ENCODE measurements at places on chromosomes 7 and 10. TPM values are rescaled to one million over a fixed set of nuclear protein-coding genes. Genes with fewer than 3 reads are reported as not detected.
A peak's percentile ranks its signal among the peaks of the same experiment; 100 is the strongest.

The BLNK gene
- 17.8 TPM for total RNA-seq

DNA sequence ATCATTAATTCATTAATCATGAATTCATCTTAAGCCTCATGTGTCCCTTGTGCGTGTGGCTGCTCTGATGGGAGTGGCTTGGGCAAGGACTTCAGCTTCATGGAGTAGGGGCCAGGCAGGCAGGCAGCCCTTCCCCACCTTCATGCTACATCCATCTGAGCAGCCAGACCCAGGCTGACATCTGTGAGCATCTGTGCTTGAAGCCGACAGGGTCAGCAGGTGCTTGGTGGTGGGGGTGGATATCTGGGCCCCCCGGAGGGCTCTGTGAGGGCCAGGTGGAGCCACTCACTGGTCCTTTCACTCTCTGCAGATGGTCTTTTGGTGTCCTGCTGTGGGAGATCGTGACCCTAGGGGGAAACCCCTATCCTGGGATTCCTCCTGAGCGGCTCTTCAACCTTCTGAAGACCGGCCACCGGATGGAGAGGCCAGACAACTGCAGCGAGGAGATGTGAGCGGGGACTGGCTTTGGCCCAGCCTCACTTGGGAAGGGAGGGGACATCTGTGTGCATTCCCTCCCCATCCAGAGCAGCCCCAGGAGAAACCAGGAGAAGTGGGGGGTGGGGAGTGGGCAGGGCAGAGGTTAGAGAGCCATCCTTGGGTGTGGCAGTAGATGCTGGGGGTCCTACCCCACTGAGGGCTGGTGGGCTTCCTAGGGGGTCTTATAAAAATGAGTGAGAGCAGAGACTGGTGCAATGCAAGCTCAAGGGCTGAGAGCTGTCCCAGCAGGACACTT, 14.7 kb upstream of the CSGALNACT2 start:
- H3K4me3 ChIP-seq: no peak overlapping the region
- H3K27ac ChIP-seq: no peak overlapping the region
- DNase-seq: no peak
- no peaks in the 10 kb centered on the region for H3K36me3 ChIP-seq

DNA sequence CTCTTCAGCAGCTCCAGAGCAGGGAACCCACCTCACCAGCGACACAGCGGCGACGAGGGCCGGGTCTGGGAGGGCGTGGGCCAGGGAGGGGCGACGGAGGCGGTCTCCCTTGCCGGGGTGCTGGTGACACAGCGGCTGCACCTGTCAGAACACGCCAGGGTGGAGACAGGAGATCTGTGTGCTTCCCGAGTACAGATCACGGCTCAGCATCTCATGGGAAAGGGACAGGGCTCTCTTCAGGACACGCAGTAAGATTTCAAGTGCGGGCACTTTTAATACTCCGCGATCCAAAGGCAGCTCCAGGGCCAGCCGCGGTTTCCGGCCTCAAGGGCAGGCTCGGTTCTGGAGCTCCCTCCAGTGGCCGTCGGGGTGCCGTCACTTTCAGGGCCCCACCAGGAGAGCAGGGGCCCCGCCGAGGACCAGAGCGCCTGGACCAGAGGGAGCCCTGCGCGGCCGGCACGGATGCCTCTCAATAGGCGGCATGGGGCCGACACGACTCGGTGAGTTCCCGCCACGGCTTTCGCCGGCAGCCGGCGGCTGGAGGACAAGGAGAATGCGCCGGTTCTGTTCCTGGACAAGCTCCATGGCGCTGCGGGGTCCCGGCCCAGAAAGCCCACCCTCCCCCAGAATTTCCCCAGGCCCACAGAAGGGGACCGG, 21.4 kb downstream of the GPR146 start:
- no peak overlapping the region for H3K4me3 ChIP-seq
- no peak overlapping the region for H3K27ac ChIP-seq
- DNase-seq: peak; percentile 86
- no peaks in the 10 kb centered on the region for H3K27me3 ChIP-seq

The C10orf67 gene
- 7.3 TPM for total RNA-seq

DNA sequence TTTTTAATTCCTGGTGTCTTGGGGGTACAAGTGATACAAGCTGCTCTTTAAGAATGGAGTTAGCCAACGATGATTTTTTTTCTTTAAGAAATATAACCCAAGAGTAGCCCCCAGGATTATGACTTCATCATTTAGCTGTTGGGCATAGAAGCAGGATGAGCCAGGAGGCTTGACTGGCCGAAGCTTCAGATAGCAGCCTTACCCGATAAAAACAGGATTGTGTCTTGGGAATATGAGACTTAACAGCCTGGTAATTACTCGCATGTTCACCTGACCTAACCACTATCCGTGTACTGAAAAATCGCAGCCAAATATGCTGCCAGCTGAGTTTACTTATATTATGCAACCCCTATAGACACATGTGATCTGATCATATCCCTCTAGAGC, 346.0 kb upstream of the BMPER start:
- no peak for DNase-seq
- no peaks in the 10 kb centered on the region for H3K4me1 ChIP-seq
- no peak overlapping the region for H3K27ac ChIP-seq
- H3K27me3 ChIP-seq: no peaks in the 10 kb centered on the region
- no peak overlapping the region for H3K4me3 ChIP-seq
- H3K36me3 ChIP-seq: no peaks in the 10 kb centered on the region

DNA sequence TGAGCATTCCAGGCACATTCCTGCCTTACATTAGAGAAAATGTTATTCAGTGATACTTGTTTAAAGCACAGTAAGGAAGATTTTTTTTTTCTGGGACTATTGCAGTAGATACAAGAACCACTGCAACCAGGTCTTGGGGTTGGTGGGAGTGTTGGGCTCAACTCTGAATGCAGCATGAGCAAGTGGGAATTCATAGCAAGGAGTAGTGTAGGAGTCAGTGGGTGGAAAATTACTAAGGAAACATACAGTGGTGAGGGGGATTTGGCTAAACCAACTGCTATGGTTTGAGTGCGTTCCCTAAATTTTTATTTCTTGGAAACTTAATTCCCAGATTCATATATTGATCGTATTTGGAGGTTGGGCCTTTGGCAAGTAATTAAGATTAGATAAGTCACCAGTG, 22.4 kb downstream of the WAC start:
- H3K27ac ChIP-seq: no peak overlapping the region
- H3K4me1 ChIP-seq: peaks cover 68% of the 10 kb centered on the region
- no peaks in the 10 kb centered on the region for H3K27me3 ChIP-seq
- no peak for DNase-seq
- H3K36me3 ChIP-seq: no peaks in the 10 kb centered on the region
- no peak overlapping the region for H3K4me3 ChIP-seq

DNA sequence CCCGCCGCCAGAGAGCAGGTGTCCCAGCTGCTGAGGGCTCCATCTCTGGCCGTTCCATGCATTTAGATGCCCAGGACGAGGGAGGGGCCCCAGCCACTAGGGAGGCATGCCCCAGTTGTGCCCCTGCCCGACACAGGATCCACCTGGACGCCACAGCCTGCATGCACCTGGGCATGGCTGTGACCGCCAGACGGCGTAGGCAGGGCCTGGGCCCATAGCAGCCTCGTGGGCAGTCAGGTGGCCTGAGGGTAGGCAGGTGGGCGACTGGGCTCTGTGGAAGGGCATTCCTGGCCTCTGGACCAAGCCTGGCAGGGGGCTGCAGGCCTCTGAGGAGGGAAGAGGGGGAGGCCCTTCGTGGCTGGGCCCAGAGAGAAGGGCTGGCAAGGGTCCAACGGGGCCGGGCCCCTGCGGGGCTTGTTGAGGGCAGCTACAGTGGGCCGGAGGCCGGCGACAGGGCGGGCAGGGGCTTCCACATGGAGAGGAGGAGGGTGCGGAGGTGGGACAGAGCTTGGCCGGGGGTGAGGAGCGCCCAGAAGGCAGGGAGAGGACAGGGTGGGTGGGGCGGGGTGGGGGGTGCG, 76.0 kb upstream of the NKX6-2 start:
- no peak overlapping the region for H3K27ac ChIP-seq
- no peak overlapping the region for H3K4me3 ChIP-seq

GRCh38 chr7:140479739-140480084, 407 bp upstream of the MKRN1 start:
- DNase-seq: no peak
- peaks cover 24% of the 10 kb centered on the region for H3K4me1 ChIP-seq
- no peaks in the 10 kb centered on the region for H3K36me3 ChIP-seq
- peak overlapping the region; percentile 92 for H3K4me3 ChIP-seq
- no peaks in the 10 kb centered on the region for H3K27me3 ChIP-seq

DNA sequence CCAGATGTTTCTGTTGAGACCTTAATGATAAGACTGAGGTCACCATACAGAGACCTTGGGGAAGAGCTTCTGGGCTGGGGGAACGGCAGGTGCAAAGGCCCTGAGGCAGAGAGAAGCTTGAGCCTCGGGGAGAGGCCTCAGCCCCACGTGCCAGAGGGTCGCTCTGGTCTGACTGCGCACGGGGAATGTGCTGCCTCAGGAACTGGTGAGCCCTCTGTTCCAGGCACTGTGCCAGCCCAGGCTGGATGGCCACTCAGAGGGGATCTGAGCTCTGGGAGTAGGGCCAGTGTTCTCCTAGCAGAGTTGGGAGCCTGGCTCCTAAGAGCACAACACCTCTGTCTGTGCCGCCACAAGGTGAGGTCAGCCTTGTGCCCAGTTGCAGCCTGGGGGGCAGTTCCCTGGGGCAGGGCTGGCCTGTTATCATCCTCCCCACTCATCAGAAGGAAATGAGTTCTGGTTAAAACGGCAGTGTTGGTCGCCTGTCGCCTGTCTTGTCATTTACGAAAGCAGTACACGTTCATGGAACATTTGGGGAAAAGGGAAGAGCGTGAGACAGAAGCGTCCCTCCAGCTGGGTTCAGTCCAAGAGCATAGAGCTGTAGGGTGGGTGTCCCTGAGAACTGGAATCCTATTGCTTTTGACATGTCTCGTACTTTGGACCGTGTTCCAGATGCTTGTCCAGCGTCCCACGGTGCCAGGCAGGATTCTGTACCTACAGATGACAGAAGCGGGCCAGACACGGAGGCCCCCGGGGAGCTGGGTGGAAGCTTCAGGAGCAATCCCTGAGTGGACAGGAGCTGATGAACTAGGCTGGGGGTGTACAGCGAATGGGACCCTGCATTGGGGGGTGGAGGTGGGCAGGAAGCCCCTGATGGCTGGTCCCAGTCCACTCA, 4.3 kb downstream of the TTYH3 start:
- peak overlapping the region; percentile 68 for H3K27ac ChIP-seq
- DNase-seq: no peak
- no peaks in the 10 kb centered on the region for H3K27me3 ChIP-seq

GRCh38 chr10:3538656-3539531, 246.1 kb downstream of the KLF6 start:
- no peak overlapping the region for H3K27ac ChIP-seq
- DNase-seq: peak; percentile 45
- no peaks in the 10 kb centered on the region for H3K4me1 ChIP-seq
- no peak overlapping the region for H3K4me3 ChIP-seq
- no peaks in the 10 kb centered on the region for H3K27me3 ChIP-seq

DNA sequence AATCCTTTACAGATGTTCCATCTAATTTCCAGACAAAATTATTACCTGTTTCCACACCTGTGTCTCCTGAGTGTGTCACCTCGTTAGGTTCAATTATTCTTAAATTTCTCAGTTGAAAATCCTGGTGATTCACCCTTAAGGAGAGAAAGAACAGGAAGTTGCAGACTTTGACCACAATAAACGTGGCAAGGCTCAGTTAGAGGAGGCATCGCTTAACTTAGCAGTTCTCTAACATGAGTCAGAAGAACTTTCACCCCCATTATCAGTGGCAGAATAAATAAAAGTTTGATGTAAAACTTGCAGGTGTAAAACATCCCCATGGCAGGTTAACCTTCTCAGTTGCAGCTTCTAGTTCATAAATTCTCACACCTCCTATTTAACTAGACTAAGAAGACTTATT, 8.3 kb downstream of the XPNPEP1 start:
- H3K4me3 ChIP-seq: no peak overlapping the region
- DNase-seq: no peak
- H3K4me1 ChIP-seq: no peaks in the 10 kb centered on the region
- no peaks in the 10 kb centered on the region for H3K27me3 ChIP-seq
- H3K36me3 ChIP-seq: no peaks in the 10 kb centered on the region

The RGR gene
- total RNA-seq: not detected

DNA sequence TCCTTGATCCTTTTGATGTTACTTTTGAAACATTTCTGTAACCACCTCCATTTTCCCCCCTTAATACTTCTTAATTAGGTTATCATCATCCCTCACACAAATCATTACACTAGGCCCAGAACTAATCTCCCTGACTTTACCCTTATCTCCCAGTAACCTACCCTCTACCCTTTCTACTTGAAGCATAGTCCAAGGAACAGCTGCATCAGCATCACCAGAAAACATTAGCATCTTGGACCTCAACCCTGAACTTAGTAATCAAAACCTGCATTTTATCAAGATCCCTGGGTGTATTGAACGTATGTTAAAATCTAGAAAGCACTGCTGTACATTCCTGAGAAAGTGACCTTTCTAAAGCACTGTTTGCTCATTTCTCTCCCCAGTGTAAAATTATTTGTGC, 38.8 kb downstream of the MGAM2 start:
- no peaks in the 10 kb centered on the region for H3K27me3 ChIP-seq
- H3K4me3 ChIP-seq: no peak overlapping the region
- no peaks in the 10 kb centered on the region for H3K36me3 ChIP-seq
- H3K4me1 ChIP-seq: no peaks in the 10 kb centered on the region

The ABCB1 gene
- 2.4 TPM for total RNA-seq

GRCh38 chr7:31850601-31851000, 163.6 kb downstream of the PPP1R17 start:
- H3K4me3 ChIP-seq: no peak overlapping the region
- no peaks in the 10 kb centered on the region for H3K4me1 ChIP-seq
- no peaks in the 10 kb centered on the region for H3K36me3 ChIP-seq
- no peak for DNase-seq

DNA sequence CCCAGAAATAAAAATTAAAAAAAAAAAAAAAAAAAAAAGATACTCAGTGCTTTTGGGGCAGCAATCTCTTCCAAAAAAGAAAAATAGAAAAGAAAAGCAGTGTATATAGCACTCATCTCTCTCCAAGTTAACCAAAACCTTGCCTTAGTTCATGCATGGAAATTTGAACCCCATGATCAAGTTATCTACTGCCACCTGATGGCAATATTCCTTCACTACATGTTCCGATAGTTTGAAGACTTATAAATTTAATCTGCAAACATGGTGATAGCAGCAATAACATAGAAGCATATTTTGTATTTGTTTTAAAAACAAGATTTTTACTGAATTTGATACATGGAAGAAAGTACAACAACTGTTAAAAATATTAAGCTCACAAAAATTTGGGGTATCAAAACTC, 48.6 kb upstream of the SLIT1 start:
- no peak overlapping the region for H3K27ac ChIP-seq
- H3K4me1 ChIP-seq: no peaks in the 10 kb centered on the region
- no peak overlapping the region for H3K4me3 ChIP-seq
- H3K36me3 ChIP-seq: no peaks in the 10 kb centered on the region
- DNase-seq: no peak
